ENCODE measurements at places on chromosomes 5 and 9.

DNA sequence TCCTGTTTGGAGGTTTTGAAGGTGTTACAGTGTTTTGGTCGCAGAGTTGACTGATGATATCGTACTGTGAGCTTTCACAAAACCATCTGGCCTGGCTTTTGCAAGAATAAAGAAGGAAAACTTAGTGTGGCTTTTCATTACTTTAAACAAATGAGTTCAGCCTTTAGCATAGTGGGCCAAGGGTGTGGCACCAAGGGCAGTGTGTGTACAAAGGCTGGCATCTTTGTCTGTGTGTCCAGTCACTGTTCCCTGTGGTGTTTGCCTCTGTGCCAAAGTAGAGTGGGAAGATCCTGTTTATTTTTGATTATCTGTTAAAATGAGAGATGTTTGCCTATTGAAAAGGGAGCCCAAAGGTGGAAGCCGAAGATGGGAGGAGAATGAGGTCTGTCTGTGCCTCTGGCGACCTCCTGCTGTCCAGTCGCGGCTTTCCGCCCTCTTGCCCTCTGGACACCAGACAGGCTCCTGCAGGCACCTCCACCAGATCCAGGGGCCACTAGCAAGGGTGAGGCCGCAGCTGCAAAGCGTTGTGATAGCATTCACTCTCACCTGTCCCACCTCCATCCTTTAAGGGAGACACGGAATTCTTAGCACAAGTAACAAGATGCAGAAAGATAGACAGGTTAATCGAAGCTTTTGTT is 113.7 kb downstream of the TRIO start:
- no peak for DNase-seq

DNA sequence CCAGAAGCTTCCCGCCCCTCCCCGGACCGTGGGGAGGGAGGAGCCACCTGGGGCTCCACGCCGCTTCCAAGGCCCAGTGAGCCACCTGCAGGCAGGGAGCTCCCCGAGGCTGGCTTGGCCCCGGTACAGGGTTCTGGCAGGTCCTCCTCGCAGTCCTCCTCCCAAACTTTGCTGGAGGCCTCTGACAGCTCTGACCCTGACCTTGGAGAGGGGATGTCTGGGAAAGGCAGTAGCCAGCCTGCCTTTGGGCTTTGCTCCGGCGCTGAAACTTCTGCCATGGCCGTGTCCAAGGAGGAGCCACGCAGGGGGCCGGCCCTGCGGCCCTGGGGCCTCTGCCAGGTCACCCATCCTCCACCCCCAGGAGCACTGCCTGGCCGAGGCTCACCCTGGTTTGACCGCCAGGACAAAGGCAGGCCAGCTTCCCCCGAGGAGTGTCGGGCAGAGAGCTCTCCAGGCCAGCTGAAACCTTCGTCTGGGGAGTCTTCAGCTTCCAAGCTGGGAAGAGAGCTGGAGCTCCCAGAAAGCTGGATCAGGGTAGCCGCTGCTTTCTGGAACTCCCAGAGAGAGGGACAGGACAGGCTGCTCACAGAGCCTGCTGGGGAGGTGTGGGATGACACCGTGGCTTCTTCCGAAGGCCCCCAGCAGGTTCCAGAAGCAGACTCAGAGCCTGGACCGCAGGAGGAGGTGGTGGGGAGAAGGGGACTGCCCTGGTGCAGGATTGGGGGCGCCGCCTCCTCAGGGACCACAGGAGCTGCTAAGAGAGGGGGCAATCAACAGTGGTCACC is 9.0 kb upstream of the QSOX2 start:
- DNase-seq = no peak

DNA sequence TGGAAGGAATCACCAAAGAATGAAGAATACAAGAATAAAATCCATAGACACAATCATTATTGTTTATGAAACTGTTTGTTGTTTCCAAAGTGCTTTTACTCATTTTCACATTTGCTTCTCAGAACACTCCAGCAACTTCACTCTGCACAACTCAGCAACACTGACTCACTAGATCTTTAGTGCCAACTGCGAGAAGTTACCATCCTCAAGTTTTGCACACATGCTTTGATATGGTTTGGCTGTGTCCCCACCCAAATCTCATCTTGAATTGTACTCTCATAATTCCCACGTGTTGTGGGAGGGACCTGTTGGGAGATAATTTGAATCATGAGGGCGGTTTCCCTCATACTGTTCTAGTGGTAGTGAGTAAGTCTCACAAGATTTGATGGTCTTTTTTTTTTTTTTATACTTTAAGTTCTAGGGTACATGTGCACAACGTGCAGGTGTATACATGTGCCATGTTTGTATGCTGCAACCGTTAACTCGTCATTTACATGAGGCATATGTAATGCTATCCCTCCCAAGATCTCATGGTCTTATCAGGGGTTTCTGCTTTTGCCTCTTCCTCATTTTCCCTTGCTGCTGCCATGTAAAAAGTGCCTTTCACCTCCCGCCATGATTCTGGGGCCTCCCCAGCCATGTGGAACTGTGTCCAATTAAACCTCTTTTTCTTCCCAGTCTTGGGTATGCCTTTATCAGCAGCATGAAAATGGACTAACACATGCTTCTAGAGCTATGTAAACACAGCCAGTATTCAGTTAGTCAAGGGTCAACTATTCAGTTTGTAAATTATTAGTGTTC is 36.9 kb downstream of the CLINT1 start:
- DNase-seq = peak; percentile 10

DNA sequence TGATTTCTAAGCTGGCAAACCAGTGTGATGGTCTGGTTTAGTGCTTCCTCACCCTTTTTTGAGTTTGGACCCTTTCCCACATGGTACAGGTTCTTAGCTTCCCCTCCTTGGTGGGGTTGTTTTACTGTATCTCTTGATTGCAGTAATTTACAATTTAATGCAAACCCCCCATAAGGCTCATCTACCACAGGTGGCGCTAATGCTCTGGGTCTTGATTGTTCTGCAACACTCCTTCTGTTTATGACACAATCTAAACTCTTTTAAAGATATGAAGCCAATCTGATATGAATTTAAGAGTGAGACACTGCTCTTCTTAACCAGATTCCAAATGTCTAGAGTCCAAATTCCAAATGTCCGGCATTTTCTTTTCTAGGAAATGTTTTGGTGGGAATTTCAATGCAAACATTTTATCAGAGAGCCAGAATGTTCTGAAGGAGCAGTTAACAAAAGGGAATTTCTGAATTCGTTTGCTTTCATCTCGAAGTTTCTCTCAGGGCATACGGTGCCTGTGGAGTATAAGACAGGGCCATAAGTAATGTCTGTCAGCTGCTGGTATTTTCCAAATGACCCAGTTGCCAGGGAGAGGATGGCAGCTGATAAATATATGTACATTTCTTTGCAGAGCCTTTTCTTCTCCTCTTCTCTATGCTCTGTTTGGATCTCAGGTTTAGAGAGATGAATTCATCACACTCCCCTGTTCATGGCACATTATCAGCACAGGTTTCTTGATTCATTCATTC is 246.8 kb downstream of the ARHGAP26 start:
- DNase-seq = peak; percentile 45

- DNase-seq = no peak
Measured at GRCh38 chr9:90127923-90128322, 514.7 kb downstream of the DIRAS2 start.

GRCh38 chr9:86909388-86909787 is 37.9 kb downstream of the GAS1 start:
- no peak for DNase-seq

- no peak for DNase-seq
Measured at GRCh38 chr5:68225911-68226545, 10.5 kb downstream of the PIK3R1 start.

DNA sequence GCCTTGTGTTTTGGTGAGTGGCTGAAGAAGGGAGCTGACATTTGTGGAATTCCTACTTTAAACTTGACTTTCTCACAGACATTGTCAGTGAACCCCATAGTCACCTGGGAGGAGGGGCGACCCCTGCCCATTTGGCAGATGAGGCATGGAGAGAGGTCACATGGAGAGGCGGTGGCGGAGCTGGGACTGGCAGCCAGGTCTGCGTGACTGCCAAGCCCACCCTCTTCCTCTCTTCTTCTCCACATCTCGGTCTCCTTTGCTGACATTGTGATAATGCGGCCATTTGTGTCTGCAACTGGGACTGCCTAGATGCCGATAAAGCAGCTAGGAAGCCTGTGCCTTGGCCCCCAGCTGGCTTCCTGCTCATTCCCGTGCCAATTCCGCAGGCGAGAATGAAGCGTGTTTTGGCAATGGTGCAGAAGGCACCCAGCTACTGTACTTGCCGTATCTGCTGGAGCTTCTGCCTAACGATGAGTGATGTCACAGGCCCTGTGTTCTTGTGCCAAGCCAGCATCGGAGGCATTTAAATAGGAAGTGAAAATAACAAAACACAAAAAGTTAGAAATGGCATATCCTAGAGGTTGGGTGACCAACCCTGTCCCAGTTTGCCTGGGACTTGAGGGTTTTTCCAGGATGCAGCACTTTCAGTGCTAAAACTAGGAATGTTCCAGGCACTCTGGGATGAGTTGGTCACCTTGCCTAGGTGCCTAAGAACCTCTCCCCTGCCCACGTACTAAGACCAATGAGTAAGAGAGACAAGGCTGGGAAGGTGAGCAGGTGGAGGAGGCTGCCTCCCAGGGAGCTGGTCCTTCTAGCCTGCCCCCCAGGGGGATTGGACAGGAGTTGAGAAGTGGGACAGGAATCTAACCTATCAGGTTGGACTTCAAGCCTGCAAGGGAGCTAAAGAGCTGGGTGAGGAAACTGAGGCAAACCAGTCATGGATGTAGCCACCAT is 23.6 kb downstream of the OLFML2A start:
- no peak for DNase-seq

DNA sequence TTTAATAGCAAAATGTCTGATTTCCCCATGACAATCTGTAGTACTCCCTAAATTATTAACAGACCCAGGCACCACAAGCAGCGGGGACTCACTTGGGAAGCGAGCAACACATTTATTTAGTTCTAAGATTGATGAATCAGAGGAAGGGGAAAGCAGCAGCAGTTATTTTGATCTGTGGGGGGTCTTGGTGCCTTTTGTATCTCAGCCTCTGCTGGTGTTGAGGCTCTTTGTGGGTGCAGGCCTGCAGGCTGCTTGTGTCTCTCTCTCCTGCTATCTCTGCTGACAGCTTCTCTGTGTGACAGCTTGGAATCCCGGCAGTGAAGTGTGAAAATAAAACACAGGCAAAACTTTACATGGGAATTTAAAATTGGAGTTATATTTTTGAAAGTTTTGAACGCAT is 878.2 kb upstream of the DMAC1 start:
- DNase-seq = no peak

DNA sequence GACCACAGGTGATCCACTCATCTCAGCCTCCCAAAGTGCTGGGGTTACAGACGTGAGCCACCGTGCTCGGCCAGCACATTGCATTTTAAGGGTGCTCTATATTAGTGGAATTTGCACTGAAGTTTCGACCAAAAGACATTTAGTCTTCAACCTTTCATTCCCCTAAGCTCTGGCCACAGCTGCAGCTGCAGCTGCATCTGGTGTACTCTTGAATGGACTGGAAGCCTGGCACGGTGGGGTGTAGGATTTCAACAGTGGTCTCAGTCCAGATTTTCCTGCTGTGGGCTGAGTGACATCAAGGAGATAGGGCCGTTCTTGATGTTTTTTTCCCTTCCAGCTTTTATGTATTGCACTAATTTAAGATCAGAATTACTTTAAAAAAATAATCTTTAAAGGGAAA is 255.2 kb downstream of the PDZD2 start:
- DNase-seq = no peak

GRCh38 chr5:91225848-91226686 is 157.1 kb downstream of the ARRDC3 start:
- peak; percentile 59 for DNase-seq

DNA sequence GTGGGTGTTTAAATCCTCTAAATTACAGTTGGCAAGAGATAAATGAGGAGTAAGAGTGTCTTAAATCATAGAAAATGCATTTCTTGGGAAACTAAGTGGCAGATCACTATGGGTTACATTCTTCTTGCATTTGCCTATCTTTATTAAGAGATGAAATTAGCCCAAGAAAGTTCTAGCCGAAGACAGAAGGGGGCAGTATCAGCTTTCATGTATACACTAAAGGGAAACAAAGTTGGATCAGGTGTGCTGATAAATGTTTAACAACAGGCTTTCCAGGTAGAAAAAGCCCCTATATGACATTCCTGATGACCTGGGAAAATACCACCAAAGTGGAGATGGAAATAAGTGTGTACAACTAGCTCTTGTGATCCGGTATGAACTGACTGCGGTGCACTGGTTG is 81.9 kb upstream of the TLR4 start:
- DNase-seq = no peak

DNA sequence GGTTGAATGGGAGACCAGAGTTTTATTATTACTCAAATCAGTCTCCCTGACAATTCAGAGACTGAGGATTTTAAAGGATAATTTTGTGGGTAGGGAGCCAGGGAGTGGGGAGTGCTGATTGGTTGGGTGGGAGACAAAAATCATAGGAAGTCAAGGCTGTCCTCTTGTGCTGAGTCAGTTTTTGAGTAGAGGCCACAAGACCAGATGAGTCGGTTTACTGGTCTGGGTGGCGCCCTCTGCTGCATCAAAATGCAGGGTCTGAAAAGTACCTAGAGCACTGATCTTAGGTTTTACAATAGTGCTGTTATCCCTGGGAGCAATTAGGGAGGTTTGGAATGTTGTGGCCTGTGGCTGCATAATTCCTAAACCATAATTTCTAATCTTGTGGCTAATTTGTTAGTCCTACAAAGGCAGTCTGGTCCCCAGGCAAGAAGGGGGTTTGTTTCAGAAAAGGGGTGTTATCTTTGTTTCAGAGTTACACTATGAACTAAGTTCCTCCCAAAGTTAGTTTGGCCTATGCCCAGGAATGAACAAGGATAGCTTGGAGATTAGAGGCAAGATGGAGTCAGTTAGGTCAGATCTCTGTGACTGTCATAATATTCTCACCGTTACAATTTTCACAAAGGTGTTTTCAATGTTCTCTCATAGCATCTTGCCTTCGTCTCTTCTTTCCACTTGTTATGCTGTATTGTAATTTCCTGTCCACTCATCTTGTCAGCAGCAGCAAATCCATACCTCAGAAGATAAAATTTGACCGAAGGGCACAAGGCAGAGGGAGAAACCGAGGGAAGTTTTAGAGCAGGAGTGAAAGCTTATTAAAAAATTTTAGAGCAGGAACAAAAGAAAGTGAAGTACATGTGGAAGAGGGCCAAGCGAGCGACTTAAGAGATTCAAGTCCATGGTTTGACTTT is 59.2 kb upstream of the CLINT1 start:
- peak; percentile 57 for DNase-seq

DNA sequence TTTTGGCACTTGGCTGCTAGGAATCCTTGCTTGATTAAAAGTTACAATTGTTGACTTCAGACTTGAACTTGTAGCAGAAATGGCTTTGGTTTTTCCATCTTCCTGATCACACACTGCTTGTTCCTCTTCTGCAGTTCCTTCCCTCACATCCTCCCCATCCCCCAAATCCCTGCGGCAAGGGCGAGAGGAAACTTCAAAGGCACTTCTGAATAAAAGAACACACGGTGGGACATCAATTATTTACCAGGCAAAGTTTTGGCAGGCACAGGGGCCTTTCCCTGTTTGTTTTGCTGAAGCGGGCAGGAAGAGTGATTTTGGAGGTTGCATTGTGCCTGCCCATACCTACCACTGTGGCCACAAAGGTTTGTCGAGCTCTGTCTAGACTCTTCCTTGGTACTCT is 260.9 kb downstream of the KIF4B start:
- DNase-seq = no peak
